ENCODE measurements at places on chromosomes 13 and 19.

GRCh38 chr19:38039966-38040365 is 133.0 kb downstream of the SIPA1L3 start:
- DNase-seq = peak; percentile 94

DNA sequence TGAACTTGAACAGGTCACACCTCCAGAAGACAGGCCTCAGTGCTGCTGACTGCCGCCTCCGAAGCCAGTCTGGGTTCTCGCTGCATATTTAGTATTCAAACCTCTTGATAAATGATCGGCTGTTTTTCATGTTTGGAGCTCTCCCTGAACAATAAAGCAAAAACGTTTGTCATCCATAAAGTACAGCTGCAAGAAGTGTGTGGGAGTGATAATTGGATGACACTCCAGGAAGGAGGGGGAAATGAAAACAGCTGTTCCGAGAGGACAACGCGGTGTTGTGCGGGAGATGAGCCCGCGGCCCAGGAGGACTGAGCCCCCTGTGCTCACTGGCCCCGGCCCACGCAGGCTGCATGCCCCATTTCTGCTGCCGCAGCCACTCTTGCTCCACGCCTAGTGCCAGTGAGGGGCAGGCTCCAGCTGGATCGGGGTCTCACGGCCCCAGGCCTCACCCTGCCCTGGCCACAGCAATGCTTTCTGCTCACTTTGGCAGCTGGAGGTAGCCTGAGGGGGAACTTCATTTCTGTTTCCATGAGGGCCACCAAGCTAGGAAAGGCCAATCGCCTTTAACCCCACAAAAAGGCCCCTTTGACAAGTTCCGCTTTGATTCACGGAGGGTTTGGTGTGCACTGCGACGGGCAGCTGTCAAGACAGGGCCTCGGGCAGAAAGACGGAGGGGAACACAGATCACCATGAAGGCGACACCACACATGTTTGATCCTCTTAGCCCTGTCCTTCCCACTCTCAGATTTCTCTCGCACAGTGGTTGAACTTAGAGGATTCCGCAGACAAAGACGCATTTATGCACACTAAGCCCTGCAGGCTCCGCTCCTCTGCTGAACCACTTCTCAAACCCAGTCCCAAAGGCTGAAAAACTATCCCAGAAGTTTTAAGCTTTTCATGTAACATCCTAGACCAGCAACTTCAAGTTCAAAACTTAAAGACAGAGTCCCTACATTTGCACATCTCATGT is 537.6 kb downstream of the EFNB2 start:
- no peak for DNase-seq

DNA sequence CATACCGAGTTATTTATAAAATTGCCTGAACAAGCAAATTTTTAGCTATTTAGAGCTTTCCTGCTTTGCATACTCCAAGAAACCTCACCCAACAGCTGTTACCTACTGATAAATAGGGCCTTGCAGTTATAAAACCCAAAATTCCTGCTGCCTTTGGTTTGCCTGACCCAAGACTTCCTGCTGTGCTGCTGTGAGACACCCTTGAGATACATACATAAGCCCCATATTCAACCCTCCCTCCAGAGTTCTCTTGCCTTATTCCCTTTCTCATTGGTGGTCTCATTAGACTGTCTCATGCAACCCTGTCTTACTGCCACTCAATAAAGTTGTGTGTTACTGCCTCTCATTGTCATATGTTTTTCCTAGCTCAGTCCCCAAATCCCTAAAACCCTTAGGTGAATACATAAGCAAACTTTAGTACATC is 677.6 kb downstream of the UQCRFS1 start:
- DNase-seq = no peak

- DNase-seq = no peak
Observed at GRCh38 chr13:23462815-23463559, 29.5 kb upstream of the SACS start.

DNA sequence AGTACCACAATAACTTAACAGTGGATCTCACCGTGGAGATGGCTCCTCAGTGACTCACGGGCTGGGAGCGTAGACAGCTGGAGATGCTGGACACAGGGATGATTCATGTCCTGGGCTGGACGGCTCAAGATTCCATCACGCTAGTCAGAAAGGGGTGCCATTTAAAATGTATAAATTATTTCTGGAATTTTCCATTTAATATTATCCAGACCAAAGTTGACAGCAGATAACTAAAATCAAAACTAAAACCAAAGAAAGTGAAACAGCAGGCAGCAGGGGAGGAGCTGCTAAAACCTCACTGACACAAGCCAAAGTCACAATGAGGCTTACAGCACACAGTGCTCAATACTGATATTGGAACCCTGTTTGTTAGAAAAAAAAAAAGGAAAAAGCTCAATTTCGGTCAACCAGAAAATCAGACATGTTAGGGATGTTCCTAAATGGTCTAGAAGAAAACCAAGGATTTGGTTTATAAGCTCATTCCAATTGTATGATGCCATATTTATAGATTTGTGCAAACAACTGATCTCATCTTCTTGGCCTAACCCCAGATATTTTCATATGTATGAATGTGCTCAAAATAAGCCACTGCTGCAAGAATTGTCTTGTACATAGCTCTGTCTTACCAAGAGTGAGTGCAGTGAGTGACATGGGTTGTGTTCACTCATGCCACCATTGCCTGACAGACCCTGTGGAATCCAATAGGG is 111.8 kb downstream of the SACS start:
- peak; percentile 91 for DNase-seq

All from HCEC 1CT (cell line).